ENCODE measurements at places on chromosomes 11 and 22.

DNA sequence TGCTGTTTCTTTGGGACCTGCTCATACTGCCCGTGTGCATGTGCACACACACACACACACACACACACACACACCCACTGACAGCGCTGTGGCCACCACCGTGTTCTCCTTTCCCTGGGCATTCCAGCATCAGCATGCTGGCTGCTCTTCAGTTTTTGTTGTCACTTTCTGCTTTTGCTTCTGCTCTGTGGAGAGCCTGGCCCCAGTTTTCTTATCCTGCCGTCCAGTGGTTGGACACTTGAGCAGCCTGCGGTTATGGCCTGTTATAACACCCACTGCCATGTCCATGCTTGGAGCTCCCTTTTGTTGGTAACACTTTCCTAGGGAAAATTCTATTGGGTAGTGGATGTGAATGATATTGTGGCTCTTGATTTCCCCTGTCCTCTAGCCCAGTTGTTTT is 83.6 kb downstream of the OSBP2 start:
- no peak for DNase-seq

- DNase-seq: no peak
Measured at GRCh38 chr22:22954656-22955055, 67.0 kb downstream of the IGLL5 start.

DNA sequence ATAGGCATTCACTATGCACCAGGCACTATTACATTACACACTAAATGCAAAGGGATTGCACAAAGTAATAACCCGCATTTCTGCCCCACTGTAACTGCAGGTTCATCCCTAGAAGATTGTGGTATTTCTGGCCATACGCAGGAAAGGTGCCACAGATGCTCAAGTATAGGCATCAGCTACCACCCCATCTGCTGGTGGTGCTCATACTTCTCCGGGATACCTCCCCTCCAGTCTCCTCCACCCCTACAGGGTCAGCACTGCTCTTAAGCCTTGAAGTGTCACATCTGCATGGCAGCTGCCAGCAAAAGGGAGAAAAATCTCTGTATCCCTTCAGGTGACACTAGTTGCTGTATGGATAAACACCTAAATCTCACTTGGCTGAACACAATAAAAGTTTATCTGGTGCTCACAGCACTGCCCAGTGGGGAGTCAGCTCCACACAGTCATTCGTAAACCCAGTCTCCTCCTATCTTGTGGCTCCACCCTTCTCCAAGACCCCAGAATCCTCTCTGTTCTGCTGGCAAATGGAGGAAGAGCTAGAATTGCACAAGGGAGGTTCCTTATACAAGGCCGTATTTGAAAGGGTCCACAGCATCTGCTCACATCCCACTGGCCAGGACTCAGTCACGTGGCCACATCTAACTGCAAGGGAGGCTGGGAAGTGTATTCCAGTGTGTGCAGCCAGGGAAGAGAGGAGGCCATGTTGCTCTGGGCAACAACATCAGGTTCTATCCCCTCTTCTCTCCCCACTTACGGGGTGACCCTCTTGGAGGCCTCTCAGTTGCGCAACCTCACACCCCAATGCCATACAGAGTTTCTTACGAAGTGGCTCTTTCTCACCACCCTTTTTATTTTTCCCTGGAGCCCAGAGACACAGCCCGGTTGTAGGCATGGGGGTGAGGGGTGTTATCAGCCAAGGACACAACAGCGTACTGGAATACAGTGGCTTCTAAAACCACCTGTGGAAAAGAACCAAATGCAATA is 114.7 kb downstream of the BUD13 start:
- DNase-seq: no peak

DNA sequence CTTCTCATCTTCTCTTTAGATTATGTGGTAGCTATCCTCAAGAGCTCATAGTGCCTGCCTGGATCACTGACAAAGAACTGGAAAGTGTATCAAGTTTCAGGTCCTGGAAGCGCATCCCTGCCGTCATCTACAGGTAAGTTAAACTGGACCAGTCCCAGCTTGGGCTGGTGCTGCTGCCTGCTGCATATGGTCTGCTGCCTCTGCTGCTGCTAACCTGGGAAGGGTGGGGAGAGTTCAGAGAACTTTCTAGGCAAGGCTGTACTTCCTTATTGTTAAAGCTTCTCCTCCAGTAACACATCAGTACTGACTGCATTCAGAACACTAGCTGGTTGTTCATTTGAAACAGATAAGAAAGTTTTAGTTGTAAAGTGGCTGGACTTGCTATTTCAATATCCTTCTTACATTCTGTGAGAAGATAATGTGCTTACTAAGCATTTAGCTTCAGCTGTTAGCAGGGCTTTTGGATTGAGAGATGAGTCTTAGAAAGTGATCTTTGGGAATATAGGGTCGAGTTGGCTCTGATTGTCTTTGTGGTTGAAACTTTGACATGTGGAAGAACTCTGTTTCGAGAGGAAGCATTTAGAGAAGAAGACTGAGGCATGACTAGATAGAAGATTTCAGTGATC is 77.3 kb upstream of the HORMAD2 start:
- no peak for DNase-seq

- no peak for DNase-seq
Measured at GRCh38 chr11:2511421-2512369, 66.9 kb downstream of the KCNQ1 start.

DNA sequence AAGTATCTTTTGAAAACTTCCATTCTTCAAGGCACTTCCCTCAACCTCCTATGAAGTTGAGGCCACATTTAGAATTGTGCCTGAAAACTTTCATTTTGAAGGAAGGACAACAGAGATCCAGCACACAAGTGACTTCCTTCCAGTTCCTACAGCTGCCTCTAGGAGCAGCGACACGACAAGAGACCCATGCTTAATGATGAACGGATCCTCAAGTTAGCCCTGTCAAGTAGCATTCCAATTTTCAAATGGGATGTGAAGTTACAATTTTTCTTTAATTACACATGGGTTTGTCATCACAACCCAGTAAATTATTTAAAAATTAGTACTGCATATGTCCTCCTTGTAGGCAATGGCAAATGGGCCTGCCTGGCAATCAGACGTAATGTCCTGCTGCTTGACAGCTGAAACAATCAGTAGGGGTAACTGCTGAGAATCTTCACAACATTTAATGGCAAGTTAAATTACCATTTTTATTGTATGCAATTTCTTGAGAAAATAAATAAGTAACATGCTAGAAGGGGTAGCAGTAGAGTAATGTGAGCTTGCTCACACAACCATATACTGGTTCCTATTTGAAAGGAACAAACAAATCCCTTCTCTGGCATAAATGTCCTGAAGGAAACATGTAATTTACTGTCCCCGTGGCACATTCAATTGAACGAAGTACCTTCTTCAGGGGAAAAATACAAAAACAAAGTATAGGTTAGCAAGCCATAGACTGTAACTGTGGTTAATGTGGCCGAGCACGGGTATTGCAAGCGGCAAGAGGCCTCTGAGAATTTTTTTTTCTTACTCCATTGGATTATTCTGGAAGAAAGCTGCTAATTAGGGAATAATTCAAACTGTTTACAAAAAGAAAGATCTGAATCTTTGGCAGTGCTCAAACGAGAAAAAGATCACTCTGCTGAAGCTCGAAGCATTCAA is 288.3 kb downstream of the CADM1 start:
- no peak for DNase-seq

Measured in T-helper 2 cell (primary cell).